ENCODE measurements at places on chromosomes 7 and 10. TPM values are rescaled to one million over a fixed set of nuclear protein-coding genes. Genes with fewer than 3 reads are reported as not detected.

- DNase-seq = no peak
Observed at GRCh38 chr7:7817748-7818147, 99.3 kb upstream of the RPA3 start.

GRCh38 chr7:74684921-74685320 lies 27.4 kb downstream of the GTF2I start:
- no peak for DNase-seq

DNA sequence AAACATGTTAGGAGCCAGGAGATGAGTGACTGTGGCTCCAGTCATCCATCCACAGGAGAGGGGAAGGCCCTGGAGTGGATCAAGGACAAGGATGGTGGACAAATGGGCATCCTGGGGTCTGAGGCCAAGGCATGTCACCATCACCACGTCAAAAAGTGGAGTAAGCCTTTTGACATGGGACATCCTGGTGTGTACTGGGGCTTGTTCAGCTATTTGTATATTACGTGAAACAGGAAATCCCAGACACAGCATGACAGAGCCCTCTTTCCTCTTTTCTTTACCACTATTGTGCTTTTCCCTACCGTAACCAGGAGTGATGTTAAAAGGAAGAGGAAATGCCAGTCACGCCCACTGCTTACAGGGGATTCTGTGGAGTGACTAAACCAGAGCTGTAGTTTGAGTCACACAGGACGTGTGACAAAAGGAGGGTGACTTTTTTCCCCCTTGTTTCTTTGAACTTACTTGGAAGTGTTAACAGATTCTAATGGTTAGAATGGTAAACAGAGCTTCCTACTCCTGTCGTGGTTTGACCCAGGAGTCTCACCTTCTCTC lies 15.4 kb downstream of the ACSL5 start:
- DNase-seq = peak; percentile 94

The CPN1 gene
- total RNA-seq = not detected

The NANOS1 gene
- 0.09 TPM for total RNA-seq

- DNase-seq = no peak
Observed at GRCh38 chr7:28301148-28301641, 111.1 kb upstream of the CREB5 start.

DNA sequence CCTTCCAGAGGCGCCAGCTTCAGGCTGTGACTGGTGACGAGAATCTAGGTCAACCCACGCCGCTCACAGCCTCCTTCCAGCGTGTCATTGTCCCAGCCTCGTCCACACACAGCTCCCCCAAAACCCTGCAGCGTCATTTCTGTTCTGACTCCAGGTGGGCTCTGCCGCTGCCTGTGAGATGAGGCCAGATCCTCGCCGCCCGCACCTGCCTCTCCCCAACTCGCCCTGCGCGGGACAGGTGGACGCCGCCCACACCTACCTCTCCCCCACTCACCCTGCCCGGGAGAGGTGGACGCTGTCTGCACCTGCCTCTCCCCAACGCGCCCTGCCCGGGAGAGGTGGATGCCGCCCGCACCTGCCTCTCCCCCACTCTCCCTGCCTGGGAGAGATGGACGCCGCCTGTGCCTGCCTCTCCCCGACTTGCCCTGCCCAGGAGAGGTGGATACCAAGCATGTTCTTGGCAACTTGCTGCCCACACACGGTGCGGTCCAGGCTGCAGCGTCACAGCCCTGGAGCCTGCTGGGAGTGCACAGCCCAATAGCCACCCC lies 32.0 kb upstream of the CFAP46 start:
- no peak for DNase-seq

DNA sequence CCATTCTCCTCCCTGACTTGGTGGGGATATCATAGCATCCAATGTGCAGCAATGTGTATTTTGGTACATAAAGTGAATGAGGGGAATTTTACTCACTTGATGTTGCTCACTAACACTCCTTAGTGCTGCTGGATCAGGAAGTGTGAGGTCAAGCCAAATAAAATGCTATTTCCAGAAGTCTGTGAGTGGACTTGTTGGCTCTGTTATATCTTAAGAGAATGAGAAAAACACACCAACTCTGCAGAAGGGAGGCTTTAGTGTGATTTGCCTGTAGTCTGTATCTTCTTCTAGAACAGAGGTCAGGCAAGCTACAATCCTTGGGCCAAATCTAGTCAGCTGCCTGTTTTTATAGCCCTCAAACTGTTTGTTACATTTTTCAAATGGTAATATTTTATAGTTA lies 154.3 kb downstream of the POLR1F start:
- no peak for DNase-seq

The CNNM1 gene
- total RNA-seq = not detected

The SLC18A3 gene
- total RNA-seq = not detected

- DNase-seq = no peak
Observed at GRCh38 chr10:131282961-131283360, 28.6 kb downstream of the TCERG1L start.

GRCh38 chr10:35191523-35191922 lies 64.9 kb downstream of the CREM start:
- DNase-seq = peak; percentile 65

The AKR1D1 gene
- not detected for total RNA-seq

DNA sequence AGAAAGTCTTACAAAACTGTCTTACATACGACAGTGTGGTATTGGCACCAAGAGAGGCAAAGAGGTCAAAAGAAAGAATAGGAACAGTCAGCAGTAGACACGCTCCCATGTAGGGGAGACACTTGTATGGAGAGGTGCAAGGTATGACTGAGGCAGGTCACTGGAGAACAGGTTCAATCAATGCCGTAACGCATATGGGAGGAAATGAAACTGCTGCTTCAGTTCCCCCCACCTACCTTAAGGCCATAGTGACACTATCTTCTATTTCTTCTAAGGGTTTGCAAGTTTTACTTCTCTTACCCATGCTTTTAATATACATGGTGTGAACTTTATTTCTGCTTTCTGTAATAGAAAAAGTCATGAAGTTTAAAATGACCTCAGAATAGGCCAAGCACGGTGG lies 5.5 kb upstream of the PITRM1 start:
- DNase-seq = no peak

All from dermis blood vessel endothelial cell (primary cell).